NCI-H1105 treated with DMSO at 0.1 percent for 48 hours (cell line): ENCODE measurements at places on chromosomes 3 and 15.

DNA sequence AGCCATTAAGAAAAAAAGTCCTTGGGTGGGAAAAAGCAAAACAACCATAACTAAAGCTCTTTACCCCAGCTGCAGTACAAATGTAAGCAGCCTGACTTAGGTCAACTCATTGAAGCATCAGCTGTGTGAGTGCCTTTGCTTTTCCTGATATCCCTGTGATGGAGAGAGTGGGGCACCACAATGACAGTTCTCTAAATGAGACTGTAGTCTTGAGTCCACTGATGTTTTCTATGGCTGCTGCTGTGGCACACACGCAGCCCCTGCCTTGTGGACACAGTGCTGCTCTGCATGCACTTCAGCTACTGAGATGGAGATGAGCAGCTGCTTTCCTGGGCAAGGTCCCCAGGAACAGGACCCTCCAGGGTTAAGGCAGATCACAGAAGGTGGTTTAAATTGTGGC, 173.2 kb downstream of the KCNAB1 start:
- DNase-seq: no peak

GRCh38 chr3:187567021-187567420, 103.2 kb downstream of the SST start:
- DNase-seq: no peak

GRCh38 chr3:67521053-67521646, 133.3 kb downstream of the SUCLG2 start:
- no peak for DNase-seq

DNA sequence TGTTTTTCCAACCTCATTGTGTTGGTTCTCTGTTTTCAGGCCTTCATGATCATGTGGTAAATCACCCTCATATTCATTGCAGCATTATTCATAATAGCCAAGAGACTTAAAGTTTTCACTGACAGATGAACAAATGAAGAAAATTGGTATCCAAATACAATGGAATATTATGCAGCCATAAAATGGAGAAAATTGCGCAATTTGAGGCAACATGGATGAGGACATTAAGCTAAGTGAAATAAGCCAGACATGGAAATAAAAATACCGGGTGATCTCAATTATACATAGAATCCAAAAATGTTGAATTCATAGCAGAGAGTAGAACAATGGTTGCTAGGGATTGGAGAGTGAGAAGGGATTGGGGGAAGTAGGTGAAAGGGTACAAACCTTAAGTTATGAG, 491.9 kb upstream of the KCNMB2 start:
- DNase-seq: no peak

GRCh38 chr3:79047581-79047980, 720.2 kb downstream of the ROBO1 start:
- DNase-seq: no peak

DNA sequence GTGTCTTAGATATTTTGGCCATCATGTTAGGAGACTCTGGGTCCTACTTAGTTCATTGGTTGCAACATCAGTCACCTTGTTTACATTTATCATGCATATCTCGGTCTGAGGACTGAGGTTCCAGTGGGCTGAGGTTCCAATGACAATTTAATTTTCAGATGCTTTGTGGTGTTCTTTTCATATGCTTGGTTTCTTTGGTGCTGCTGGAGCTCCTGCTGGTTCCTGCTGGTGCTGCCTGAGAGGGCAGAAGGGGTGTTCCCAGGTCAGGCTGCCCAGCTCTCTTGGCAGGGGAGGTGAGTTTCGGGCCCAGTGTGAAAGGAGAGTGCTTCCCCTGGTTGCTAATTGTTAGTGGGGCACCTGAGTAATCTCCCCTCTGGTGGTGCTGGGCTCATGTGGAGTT, 6.9 kb upstream of the KLHL40 start:
- DNase-seq: no peak

DNA sequence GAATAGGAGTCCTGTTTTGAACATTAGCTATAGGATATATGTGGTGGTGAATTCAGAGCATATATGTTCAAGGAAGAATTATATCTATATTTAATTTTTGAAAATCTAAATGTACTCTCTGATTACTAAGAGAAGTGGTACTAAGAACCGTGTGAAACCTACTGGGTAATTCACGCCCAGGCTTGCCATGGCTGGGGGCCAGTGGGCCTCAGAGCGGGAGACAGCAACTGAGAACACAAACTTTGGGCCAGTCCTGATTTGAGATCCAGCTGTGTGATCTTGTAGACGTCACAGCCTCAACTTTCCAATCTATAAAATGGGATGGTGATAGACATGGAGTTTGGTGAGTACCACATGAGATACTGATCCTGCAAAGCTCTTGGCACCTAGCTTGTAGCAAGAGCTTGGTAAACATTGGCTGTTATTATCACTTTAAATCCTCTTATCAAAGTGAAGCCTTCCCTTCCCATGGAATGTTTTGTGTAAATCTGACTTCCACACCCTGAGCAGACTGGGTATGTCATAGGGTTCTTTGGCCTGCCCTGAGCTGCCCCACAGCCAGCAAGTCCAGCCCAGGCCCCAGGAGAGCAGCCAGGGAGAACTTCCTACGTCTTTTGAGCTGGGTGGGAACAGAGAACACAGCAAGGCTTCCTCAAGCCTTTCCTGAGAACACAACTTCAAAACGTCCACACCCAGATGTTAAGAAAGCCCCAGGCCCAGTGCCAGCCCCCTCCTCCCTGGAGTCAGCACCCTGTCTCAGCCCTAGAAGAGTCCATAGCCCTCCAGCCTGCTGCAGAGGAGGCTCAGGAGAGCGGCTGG, 8.2 kb upstream of the PAQR5 start:
- no peak for DNase-seq
